GM12865 (cell line): ENCODE measurements at places on chromosomes 5 and 9.

DNA sequence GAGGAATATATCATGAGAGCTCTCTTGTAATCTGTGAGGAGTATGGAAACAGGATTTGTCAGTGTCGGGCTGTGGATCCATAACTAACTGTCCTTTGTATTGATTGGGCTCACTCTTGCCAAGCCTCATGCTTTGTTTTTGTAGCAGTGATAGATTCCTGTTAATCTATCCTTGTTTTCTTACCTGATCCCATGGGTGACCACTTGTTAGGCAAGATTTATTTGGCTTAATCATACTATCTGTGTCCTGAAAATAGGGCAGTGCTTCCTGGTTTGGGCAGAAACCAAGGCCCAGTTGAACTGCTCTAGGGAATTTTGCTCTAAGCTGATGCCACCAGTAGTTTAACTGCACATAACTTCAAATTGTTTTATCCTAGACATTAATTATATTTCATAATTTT lies 6.1 kb downstream of the NDFIP1 start:
- no peak for DNase-seq

DNA sequence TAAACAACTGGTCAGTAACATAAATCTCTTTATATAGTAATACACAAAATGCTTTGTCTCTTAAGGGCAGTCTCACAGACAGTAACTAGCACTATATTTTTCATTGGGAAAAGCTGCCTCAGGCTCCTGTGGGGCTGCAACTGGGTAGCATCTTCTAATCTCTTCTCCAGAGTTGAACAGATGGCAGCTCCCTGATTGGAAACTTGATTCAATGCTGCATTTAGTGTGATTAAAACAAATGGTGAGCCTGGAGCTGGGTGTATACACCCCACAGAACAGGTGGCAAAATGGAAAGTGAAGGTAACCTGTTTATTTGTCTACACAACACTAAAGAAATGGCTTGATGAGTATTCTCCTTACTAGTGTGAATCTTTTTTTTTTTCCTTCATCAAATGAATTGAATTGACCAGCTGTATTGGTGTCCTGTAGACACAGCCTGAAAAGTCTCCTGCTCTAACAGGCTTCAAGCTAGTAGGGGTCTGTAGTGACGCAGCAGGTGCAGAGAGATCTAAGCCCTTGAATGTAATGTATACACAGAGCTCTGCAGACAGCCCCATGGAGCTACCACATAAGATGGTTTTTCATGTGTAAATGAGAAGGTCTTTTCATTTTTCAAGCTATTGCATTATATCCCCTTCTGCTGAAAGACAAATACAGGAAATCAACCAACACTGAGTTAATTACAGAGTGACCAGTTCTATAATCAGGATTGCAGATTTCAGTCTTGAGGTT lies 43.3 kb downstream of the IZUMO3 start:
- no peak for DNase-seq

DNA sequence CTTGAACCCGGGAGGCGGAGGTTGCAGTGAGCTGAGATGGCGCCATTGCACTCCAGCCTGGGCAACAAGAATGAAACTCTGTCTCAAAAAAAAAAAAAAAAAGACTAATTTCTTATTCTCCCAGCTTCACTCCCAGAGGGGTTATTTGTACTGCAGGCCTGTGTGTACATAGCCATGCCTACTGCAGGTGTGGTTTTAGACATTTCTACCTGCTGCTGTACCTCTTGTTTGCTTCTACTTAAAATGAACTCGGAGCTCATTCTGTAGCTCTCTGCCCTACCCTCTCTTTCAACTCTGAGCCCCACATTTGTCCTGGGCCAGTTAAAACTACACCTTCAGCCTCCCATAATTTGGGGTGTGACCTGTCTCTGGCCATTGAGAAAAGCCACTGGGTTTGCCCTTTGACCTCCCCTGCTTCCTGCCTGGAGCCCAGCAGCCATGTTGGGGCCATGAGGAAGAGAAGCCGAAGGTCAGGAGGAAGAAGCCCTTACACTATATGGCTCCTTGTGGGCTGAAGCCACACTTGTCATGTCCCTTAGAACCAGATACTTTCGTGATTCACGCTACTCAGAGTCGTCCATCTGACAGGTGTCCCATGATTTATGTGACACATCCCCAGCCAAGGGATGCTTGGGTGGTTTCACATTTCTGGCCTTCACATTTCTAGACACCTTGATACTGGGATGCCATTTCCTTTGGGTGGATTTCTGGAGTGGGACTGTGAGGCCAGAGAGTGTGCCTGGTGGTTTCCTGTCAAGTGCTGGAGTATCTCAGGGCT lies 9.4 kb upstream of the CARD19 start:
- DNase-seq = no peak

DNA sequence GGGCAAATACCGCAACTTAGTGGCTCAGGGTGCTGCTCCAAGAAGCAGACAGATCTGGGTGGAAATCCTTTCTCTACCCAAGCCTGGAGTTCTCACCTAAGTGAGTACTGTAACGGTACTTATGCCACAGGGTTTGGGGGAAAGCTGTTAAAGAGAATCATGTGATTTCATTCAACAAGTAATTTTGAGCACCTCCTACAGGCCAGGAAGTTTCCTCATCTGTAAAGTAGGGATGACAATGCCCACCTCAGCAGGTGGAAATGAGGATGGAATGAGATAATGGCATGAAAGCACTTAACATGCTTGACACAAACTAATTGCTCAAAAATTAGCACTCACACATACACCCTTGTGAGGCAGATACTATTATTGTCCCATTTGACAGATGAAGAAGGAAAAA lies 114.1 kb downstream of the JAKMIP2 start:
- DNase-seq = no peak

DNA sequence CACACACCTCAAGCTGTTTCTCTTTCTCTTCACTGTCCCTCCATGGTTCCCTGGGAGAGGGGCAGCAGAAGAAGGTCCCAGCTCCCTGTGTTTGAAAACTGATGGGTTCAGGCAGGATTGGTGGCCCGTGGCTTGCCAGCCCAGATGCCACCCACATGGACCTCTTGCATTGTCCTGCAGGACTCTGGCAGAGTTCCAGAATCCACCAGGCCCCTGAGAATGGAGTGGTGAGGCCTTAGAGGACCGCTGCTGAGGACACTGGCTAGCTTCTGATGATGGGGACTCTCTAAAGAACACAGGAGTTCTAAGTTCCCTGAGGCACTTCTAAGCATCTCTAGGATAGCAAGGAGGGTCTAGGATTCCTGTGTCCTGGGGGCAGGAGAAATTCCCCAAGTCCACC lies 24.8 kb downstream of the CTSL start:
- no peak for DNase-seq

GRCh38 chr9:6894135-6894534 lies 136.4 kb downstream of the KDM4C start:
- DNase-seq = peak; percentile 81

GRCh38 chr9:5695860-5696259 lies 67.0 kb downstream of the RIC1 start:
- no peak for DNase-seq

DNA sequence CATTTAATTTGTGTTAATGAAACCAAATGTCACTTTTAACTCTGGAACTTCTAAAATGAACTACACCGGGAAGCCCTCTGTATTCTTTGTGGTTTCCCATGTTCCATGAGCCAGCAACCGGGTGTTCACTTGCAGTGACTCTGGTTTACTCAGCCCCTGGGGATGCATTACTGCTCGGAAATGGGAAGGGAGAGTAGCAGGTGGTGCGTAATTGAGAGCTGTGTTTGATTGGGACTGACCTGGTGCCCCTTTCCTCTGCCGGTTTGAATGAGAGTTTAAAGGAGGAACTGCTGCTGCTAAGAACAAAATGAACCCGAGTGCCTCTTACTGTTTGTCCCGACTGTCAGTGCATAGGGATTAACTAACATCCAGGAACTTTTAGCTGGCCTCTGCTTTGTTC lies 100.1 kb upstream of the DHFR start:
- peak; percentile 58 for DNase-seq

GRCh38 chr5:107389775-107390148 lies 281.0 kb downstream of the EFNA5 start:
- no peak for DNase-seq

DNA sequence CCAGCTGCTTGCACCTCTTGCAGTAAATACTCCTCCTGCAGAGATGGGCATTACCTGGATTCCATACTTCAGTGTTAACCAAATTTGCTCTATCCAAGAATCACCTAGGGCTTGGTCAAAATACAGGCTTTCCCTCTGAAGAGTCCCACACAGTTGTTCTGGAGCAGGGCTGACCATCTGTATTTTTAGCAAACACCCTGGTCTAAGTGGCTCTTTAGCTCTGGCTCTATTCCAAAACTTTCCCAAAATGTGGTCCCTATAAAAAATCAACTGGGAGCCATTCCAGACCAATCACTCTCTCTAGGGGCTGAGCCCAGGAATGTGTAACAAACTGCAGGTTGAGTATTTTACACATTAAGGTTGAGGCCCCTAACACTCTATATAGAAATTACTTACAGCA lies 153.7 kb downstream of the SPOCK1 start:
- no peak for DNase-seq

DNA sequence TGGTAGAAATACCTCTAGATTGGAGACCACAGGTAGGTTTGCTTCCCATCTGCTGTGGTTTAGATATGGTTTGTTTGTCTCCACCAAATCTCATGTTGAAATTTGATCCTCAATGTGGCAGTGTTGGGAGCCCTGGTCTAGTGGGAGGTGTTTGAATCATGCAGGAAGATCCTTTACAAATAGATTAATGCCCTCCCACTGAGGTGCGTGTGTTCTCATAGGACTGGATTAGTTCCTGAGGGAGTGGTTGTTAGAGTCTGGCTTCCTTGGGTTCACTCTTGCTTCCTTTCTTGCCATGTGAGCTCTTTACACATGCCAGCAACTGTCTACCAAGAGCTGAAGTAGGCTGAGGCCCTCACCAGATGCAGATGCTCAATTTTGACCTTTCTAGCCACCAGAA lies 391.1 kb upstream of the GRIA1 start:
- DNase-seq = no peak

DNA sequence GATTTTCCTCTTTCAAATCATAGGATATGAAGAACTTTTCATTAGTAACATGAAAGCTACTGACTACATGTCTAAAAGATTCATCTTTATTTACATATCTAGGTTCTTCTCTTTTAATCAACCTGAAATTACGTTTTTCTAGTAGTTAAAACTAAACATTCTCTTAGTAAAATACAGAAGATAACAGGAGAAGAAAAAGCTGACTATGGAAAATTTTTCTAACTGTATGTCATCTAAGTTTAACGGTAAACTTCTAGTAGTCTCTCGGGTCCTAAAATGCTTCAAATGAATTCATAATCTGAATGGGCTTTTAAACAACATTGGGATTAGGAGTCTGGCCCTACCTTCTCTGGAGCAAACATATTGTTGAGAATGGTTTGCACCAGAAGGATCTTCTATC lies 151.9 kb downstream of the PDE4D start:
- no peak for DNase-seq

GRCh38 chr9:116860509-116861120 lies 173.5 kb downstream of the TRIM32 start:
- DNase-seq = peak; percentile 50

DNA sequence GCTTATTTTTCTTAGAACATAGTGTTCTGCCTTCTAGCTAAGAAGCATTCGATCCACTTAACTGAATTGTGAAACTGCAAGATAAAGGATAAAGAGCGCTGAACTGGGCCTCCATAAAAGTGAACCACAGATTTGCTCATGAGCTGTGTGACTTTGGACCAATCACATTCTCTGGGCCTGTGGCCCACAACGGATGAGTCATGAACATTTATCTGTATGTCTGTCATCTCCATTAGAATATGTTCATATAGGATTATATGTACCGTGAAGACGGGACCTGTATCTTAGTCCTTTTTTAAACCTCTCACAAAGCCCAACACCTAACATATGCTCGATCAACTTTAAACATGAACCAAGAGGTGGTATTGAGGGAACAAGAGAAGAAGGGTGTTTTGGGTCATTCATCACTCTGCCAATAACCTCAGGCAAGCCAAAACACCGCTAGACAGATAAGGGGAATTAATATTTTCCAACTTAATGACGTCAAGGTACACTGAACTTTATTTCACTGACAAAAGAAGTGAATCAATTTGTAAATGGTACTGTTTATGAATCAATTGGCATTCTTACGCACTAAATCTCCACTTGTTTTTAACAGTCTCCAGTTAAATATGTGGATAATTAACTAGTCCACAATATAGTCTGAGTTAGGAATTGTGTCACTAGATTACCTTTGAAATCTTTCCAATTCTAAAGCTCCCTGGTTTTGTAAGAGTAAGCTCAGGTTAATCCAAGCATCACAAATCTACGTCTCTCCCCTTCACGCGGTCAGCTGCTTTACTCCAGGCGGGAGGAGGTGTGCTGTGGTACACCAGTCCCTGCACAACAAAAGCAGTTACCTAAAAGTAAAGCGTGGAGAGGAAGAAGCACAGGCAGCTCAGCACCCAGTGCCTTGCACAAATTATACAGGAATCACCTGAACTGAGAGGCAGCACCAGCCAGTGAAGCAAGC lies 1.6 kb downstream of the TMEM245 start:
- DNase-seq = no peak

GRCh38 chr5:58044166-58044565 lies 415.7 kb downstream of the PLK2 start:
- no peak for DNase-seq

DNA sequence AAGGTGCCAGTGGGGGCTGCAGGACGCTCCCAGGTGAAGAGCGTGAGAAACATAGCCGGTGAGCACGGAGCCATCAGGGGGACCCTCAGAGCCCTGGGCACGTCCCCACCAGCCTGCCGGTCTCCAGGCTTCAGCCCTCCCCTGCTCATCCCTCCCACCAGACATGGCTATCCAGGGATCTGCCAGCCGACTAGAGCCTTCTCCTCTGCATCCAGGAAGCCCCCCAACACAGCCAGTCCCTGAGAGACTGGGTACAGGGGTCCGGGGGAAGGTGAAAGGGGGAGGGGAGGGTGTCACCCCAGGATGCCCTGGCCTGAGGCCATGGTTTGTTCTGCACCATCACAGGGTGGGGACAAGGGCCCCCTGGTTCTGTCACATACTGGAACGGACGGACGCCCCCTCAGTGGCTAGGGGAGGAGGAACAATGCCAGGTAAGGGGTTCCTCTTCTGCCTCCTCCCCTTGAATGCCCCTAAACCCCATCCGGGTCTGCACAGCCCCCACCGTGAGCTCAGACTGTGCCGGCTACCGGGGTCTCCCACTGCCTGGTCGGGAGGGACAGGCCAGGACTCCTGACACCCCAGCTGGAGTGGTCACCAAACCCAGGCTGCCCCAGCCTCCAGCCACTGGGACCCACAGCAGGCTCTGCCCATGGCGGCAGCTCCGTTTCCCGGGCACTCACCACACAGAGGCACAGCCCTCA lies 34.3 kb downstream of the NACC2 start:
- no peak for DNase-seq

- no peak for DNase-seq
Measured at GRCh38 chr5:103353581-103353980, 95.0 kb downstream of the MACIR start.

DNA sequence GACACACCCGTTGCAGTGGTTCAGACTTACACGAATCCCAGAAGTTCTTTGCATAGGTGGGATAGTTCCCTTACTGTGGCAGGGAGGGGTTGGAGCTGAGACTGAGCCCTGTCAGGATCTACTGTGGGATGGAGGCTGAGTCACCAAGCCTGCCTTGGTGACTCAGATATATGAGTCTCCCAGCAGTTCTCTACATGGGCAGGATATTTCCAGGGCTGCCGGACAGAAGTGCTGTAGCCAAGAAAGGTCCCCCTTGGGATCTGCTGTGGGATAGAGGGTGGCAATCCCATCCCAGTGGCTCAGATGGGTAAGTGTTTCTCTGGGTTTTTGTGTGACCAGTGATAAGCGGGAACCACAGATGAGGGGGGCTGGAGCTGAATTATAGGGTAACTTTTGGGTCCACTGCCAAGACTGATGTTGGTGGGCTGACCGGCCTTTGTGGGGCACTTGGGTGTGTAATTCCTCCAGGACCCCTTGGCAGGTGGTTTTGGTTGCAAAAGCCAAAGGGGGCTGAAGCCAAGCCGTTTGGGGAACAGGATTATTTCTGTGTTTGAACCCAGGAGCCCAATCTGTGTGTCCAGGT lies 18.7 kb downstream of the XRCC4 start:
- DNase-seq = no peak
